ENCODE measurements at places on chromosomes 13 and 19. TPM values are rescaled to one million over a fixed set of nuclear protein-coding genes. Genes with fewer than 3 reads are reported as not detected.

ZNF492 gene
- not detected for total RNA-seq

GRCh38 chr19:18322318-18322758 lies 538 bp downstream of the LSM4 start:
- no peaks in the 10 kb centered on the region for H3K36me3 ChIP-seq
- DNase-seq = peak; percentile 74
- peak overlapping the region; percentile 80 for H3K4me3 ChIP-seq
- no peaks in the 10 kb centered on the region for H3K27me3 ChIP-seq

RGL3 gene
- 1.2 TPM for total RNA-seq

- no peak overlapping the region for H3K27ac ChIP-seq
- DNase-seq = no peak
- H3K36me3 ChIP-seq = no peaks in the 10 kb centered on the region
Observed at GRCh38 chr13:72586518-72586917, 140.9 kb downstream of the MZT1 start.

GRIN3B gene
- total RNA-seq = 0.07 TPM

GRCh38 chr13:39811051-39811450 lies 155.6 kb downstream of the COG6 start:
- DNase-seq = no peak
- H3K4me3 ChIP-seq = no peak overlapping the region
- no peaks in the 10 kb centered on the region for H3K27me3 ChIP-seq

GRCh38 chr13:93338906-93339305 lies 112.3 kb downstream of the GPC6 start:
- H3K4me3 ChIP-seq = no peak overlapping the region
- no peaks in the 10 kb centered on the region for H3K36me3 ChIP-seq
- H3K27ac ChIP-seq = no peak overlapping the region

- no peak overlapping the region for H3K27ac ChIP-seq
- no peak for DNase-seq
- H3K27me3 ChIP-seq = no peaks in the 10 kb centered on the region
- H3K36me3 ChIP-seq = no peaks in the 10 kb centered on the region
- no peaks in the 10 kb centered on the region for H3K4me1 ChIP-seq
- H3K4me3 ChIP-seq = no peak overlapping the region
Observed at GRCh38 chr13:104327211-104327610, 1261.0 kb upstream of the SLC10A2 start.

GRCh38 chr13:61036715-61037114 lies 378.9 kb downstream of the PCDH20 start:
- no peaks in the 10 kb centered on the region for H3K4me1 ChIP-seq
- no peak overlapping the region for H3K27ac ChIP-seq
- no peaks in the 10 kb centered on the region for H3K36me3 ChIP-seq
- no peaks in the 10 kb centered on the region for H3K27me3 ChIP-seq
- DNase-seq = no peak
- no peak overlapping the region for H3K4me3 ChIP-seq

GRCh38 chr19:38463365-38463764 lies 29.9 kb downstream of the RYR1 start:
- H3K27me3 ChIP-seq = no peaks in the 10 kb centered on the region
- H3K4me3 ChIP-seq = no peak overlapping the region
- no peak overlapping the region for H3K27ac ChIP-seq
- no peaks in the 10 kb centered on the region for H3K36me3 ChIP-seq
- no peaks in the 10 kb centered on the region for H3K4me1 ChIP-seq
- DNase-seq = no peak

DNA sequence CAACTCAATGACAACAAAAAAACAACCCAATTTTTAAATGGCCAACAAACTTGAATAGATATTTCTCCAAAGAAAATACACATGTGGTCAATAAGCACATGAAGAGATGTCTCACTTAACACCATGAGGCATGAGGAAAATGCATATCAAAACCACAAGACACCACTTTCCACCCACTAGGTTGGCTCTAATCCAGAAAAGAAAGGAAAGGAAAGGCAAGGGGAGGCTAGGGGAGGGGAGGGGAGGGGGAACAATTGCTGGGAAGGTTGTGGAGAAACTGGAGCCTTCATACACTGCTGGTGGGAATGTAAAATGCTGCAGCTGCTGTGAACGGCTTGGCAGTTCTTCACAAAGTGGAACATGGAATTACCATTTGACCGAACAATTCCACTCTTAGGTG lies 854.3 kb downstream of the UQCRFS1 start:
- no peak overlapping the region for H3K4me3 ChIP-seq
- H3K36me3 ChIP-seq = no peaks in the 10 kb centered on the region
- no peaks in the 10 kb centered on the region for H3K27me3 ChIP-seq

CRX gene
- total RNA-seq = not detected

ZSCAN18 gene
- total RNA-seq = not detected

SPATA13 gene
- total RNA-seq = 13.7 TPM

PTPRS gene
- 21.3 TPM for total RNA-seq

DNA sequence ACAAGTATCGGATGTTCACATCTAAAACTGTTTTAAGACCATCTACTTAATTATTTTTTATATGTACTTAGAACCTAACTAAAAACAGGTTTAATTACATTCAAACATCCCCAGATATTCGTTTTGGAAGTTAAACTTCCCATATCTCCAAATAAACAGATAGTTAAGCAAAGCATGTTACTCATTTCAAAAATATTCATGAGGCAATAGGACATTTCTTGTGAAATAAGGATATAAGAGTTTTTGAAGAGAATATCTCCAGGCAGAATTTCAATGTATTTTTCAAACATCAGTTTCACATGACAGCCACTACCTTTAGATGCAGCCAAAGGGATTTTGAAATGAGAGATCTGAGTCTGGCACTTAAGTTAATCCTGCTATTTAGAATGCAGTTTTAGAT lies 697.5 kb downstream of the SLITRK1 start:
- no peaks in the 10 kb centered on the region for H3K27me3 ChIP-seq
- H3K4me1 ChIP-seq = no peaks in the 10 kb centered on the region
- H3K4me3 ChIP-seq = no peak overlapping the region
- H3K36me3 ChIP-seq = no peaks in the 10 kb centered on the region

- no peak overlapping the region for H3K27ac ChIP-seq
- H3K27me3 ChIP-seq = no peaks in the 10 kb centered on the region
- no peak for DNase-seq
- peaks cover 9% of the 10 kb centered on the region for H3K4me1 ChIP-seq
Observed at GRCh38 chr19:9348253-9348652, 14.6 kb upstream of the ZNF177 start.

- H3K4me3 ChIP-seq = no peak overlapping the region
- H3K4me1 ChIP-seq = peaks cover 12% of the 10 kb centered on the region
- no peaks in the 10 kb centered on the region for H3K36me3 ChIP-seq
Observed at GRCh38 chr13:27339299-27339698, 68.7 kb downstream of the RASL11A start.

- H3K27ac ChIP-seq = peak overlapping the region; percentile 84
- peak overlapping the region; percentile 58 for H3K4me3 ChIP-seq
- no peaks in the 10 kb centered on the region for H3K27me3 ChIP-seq
Observed at GRCh38 chr13:23570921-23571315, 706 bp downstream of the TNFRSF19 start.

DNA sequence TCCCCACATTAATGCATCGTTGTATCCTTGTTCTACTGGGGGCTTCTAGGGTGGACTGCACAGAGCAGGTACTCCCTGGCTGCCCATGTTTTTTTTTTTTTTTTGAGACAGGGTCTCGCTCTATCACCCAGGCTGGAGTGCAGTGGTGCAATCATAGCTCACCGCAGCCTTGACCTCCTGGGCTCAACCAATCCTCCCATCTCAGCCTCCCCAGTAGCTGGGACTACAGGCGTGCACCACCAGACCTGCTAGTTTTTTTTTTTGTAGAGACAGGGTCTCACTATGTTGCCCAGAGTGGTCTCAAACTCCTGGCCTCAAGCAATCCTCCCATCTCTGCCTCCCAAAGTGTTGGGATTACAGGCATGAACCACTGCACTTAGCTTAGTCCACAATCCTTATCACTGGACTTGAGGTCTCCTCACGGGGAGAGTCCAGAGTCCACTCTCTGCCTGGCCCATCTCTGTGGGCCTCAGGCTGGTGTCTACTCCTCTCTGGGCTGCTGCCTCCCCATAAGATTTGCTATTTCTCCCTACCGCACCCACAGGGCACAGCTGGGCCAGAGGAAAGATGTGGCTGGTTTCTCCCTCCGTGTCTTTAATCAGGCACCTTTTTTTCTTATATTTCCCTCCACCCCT lies 50.4 kb upstream of the CYP4F8 start:
- H3K36me3 ChIP-seq = no peaks in the 10 kb centered on the region
- H3K27me3 ChIP-seq = no peaks in the 10 kb centered on the region
- H3K4me3 ChIP-seq = no peak overlapping the region
- no peak for DNase-seq
- no peak overlapping the region for H3K27ac ChIP-seq
- peaks cover 35% of the 10 kb centered on the region for H3K4me1 ChIP-seq

- no peaks in the 10 kb centered on the region for H3K27me3 ChIP-seq
- no peaks in the 10 kb centered on the region for H3K4me1 ChIP-seq
- no peaks in the 10 kb centered on the region for H3K36me3 ChIP-seq
- no peak overlapping the region for H3K27ac ChIP-seq
Observed at GRCh38 chr19:51427201-51427600, 9.8 kb upstream of the SIGLEC10 start.

- peaks cover 9% of the 10 kb centered on the region for H3K4me1 ChIP-seq
- no peak overlapping the region for H3K4me3 ChIP-seq
- no peak for DNase-seq
- H3K27me3 ChIP-seq = peaks cover 31% of the 10 kb centered on the region
Observed at GRCh38 chr19:41546386-41546789, 29.6 kb upstream of the CEACAM21 start.

GRCh38 chr19:18844806-18845329 lies 13.1 kb downstream of the UPF1 start:
- peaks cover 43% of the 10 kb centered on the region for H3K4me1 ChIP-seq
- no peaks in the 10 kb centered on the region for H3K27me3 ChIP-seq
- no peak overlapping the region for H3K4me3 ChIP-seq
- peaks cover 16% of the 10 kb centered on the region for H3K36me3 ChIP-seq
- DNase-seq = no peak
- H3K27ac ChIP-seq = no peak overlapping the region

ZNF579 gene
- 1.7 TPM for total RNA-seq

DNA sequence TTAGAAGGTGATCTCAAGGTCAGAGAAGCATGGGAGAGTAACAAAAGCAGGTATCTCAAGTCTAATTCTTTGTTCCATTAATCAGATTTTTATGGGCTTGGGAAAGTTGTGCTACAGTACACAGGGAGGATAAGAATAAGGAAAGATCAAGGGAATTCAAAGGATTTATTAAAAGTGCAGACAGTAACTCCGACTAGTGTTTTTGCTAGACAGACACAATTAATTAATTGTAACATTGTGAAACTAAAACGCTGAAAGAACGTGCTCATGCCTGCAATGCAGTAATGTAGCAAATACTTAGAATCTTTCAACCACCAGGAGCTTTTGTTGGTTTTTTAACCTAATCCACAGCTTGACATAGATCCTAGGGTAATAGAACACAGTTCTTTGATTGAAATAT lies 221.5 kb downstream of the DACH1 start:
- H3K27me3 ChIP-seq = no peaks in the 10 kb centered on the region
- no peaks in the 10 kb centered on the region for H3K36me3 ChIP-seq
- no peak overlapping the region for H3K4me3 ChIP-seq
- DNase-seq = no peak
- no peak overlapping the region for H3K27ac ChIP-seq

DNA sequence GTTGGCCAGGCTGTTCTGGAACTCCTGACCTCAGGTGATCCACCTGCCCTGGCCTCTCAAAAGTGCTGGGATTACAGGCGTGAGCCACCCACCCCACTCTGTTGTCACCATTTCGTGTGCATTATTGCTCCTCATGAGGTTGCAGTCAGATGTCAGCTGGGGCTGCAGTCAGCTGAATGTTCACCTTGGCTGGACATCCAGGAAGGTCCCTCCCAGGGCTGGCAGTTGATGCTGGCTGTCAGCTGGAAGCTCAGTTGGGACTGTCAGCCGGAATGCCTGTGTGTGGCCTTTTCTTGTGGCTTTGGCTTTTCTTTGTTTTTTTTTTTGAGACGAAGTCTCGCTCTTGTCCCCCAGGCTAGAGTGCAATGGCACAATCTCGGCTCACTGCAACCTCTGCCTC lies 6.6 kb downstream of the MEGF8 start:
- H3K4me3 ChIP-seq = no peak overlapping the region
- DNase-seq = no peak
- no peaks in the 10 kb centered on the region for H3K27me3 ChIP-seq
- peaks cover 6% of the 10 kb centered on the region for H3K36me3 ChIP-seq
- no peak overlapping the region for H3K27ac ChIP-seq

CAMSAP3 gene
- total RNA-seq = 11.8 TPM

GRCh38 chr19:6963244-6963852 lies 57.9 kb downstream of the MBD3L2B start:
- no peak overlapping the region for H3K27ac ChIP-seq
- no peak overlapping the region for H3K4me3 ChIP-seq
- H3K27me3 ChIP-seq = 0 out of 3 replicates have a peak, but pooled peaks cover 5% of the 10 kb centered on the region
- no peaks in the 10 kb centered on the region for H3K4me1 ChIP-seq
- no peak for DNase-seq
- H3K36me3 ChIP-seq = no peaks in the 10 kb centered on the region

GRCh38 chr13:112843392-112844111 lies 125.5 kb upstream of the MCF2L start:
- no peak overlapping the region for H3K27ac ChIP-seq
- no peak for DNase-seq
- H3K27me3 ChIP-seq = no peaks in the 10 kb centered on the region
- H3K4me1 ChIP-seq = no peaks in the 10 kb centered on the region

Data from HepG2 (cell line).